ENCODE measurements at places on chromosomes 2 and 18.

DNA sequence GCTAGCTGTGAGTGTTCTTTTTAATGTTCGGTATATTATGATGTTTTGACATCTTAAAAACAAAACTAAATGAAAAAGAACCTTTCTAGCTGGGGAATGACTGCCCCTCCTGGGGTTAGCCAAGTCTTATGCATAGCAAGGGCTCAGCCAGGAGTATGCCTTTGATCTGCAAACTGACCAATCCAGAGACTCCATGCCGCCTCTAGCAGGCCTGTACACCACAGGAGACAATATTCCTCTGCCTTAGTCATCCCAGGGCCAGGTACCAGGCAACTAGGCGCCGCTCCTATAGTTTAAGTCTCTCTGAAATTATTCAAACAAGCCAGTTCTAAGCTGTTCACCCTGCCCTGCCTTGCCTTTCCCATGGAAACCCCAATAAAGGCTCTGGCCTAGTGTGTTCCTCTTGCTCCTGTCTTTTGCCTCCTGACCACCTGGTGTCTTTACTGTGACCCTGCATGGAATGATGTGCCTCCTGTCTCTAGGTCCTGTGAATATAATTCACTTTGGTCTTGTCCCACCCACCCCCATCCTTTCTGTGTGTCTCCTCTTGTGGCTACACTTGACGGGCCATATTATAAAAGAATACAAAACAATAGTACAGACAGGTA, 52.0 kb upstream of the CHN1 start:
- no peak for DNase-seq

GRCh38 chr2:183505911-183506310, 381.7 kb downstream of the NUP35 start:
- no peak for DNase-seq

DNA sequence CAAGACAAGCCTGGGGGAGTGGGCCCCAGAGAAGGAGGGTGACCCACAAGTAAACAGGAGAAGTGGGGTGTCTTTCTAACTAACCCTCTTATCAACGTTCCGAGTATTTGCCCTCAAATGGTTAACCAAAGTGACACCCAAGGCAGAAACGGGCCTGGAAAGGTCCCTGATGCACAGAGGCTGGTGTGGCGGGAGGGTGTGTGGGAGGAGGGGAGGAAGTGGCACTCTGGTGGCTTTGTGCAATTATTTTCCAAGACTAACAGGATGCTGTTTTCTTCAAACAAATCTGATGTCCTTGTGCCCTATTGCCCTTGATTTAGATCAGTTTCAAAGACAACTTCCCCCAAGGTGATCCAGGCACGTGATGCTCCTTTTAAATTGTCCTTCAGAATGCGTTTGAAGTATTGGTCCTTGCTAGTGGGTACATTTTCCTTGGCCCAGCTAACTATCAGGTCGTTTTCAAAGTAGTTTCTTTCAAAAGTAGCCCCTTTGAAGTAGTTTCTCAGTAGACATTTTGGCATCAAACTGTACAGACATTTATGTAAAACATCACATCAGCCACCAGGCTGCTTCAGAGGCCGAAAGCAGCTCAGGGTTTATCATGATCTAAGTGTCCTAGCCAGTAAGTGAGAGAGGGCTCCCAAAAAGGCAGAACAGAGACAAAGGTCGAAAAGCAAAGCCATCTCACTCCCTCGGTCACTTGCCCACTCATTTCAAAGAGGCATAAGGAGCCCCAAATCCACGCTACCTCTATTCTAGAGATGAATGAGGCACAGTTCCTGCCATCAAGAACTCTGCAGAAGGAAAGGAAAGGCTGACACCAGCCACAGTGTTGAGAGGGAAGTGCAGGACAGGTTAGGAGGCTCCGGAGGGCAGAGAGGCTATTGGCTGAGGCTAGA, 371.1 kb upstream of the ID2 start:
- no peak for DNase-seq

DNA sequence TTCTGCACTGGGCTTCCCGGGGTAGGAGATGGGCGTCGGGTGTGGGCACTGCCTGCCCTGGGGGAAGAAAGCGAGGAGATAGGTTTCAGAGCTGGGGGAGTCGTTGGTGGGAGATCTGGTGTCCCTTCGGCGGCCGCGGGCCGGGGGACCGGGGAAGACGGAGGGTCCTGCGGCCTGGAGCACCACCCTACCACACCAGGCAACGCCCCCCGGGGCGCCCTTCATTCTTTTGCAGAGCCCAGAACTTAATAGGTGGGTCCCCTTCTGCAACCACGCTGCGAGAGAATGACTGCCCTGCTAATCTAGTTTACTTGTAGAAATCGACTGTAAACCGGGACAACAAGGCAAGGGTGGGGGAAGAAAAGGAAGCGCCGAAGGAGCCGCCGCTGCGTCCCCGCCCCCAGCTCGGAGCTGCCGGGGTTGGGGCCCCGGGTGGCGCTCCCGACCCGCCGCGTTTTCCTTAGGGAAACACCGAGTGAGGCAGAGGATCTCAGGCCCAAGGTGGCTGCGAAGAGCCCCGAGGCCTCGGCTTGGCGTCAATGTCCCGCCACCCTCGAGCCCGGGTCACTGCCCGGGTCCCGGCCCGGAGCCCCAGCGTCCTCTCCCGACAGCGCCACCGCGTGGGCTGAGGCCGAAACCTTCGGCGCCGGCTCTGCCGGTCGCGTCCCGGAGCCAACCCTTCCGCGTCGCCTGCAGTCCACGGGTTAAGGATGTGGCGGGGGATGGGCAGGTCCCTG, 5.4 kb upstream of the SATB2 start:
- peak; percentile 87 for DNase-seq

GRCh38 chr2:112630268-112630667, 15.5 kb upstream of the SLC20A1 start:
- no peak for DNase-seq

- no peak for DNase-seq
Measured at GRCh38 chr18:10413722-10414121, 40.7 kb upstream of the APCDD1 start.

- peak; percentile 23 for DNase-seq
Measured at GRCh38 chr2:32425719-32426141, 68.9 kb downstream of the BIRC6 start.

DNA sequence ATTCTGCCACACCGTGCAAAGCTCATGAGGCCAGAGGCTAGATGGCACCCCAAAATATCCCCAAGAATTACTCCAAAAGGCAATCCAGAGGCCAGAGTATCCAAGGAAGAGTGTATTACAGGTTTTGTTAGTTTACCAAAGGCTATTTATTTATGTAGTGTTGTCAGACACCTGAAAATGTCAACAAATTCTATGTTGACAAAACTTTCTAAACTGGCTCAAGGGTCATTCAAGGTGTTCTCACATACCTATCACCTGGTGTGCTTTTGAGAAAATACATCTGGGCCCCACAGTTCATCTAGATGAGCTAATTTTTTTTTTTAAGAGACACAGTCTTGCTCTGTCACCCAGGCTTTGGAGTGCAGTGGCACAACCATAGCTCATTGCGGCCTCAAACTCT, 12.4 kb upstream of the DTNB start:
- DNase-seq: no peak

DNA sequence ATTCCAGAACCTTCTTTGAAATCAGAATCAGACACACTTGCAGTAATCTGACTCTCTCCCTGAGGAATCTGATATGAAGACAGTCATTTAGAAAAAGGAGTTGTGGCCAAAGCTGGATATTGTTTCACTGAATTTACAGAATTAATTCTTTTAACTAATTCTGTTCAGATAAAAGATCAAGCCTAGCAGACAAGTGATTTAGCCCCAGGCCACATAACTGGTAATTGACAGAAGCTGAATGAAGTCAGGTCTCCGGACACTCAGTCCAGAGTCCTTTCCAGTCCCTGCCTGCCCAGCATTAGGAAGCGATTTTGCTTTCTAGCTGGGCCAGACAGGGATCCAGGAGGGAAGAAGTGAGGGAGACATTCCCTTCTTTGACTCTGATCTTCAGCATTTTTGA, 110.7 kb upstream of the AQP4 start:
- no peak for DNase-seq

DNA sequence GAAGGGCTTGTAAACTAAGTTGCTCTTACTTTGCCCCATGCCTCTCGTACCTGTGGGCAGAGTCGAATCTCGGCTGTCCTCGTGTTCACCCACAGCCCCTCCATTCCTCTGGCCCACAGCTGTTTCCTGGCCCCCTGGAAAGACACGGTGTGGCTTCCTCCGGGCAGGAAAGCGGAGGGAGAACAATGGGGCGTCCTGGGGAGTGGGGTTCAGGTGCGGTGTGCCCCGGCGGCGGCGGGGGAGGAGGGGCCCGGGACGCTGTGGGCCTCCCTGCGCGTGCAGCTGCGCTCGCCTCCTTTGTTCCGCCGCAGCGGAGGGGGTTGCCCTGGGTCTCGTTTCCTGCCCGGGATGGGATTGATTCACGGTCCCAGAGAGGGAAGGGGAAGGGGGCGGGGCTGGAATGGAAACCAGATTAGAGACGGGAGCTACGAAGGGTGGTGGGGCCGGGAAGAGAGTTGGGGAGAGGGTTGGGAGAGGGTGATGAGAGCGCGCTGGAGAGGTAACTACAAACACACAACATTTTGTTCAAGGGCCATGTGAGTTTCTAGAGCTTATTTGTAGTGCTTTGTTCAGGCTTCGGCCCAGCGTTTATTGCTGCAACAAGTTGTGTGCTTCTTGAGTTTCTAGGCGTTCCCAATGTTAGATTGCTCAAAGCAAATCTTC, 796 bp downstream of the MYO1B start:
- peak; percentile 72 for DNase-seq

- DNase-seq: no peak
Measured at GRCh38 chr2:42361728-42362283, 789 bp upstream of the COX7A2L start.

DNA sequence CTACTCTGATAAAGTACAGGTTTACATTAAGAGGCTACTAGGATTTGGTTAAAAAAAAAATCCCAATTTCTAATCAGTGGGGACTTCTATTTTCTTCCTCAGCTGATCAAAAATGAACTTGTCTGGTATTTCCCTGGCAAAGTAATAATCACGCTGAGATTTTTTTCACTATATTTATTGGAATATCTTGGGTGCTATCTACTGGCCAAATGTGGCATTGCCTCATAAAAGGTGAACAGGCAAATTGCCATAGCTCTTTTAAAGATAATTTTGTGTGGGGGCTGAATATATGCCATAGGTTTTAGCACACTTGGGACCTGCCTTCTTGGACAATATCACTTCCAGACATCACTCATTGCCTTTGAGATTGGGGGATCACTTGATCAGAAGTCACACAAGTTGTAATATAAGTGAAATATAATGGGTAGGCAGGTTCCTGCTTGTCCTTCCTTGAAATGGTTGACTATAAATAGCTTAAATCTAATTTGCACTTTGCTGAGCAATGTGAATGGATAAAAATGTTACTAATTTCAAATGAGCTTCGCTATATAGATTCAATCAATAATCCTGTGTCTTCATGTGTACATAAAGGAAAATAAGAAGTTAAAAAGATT, 7.0 kb upstream of the NXPH2 start:
- peak; percentile 57 for DNase-seq

DNA sequence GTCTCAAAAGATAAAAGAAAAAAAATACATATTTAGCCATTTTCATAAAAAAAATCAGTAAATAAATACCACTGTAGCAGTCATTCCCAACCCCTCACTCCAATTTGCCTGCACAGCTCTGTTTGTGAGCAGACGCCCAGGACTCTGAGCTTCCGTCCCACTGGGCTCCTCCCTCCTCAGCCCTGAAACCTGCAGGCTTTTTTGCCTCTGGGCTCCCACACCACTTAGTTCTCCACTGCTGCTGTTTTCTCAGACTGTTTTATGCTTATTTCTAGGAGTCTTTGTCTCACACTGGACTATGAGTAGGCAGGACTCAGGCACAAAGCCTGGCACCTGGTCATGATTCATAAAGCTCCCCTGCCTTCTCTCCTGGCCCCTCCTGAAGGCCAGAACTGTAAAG, 6.1 kb upstream of the CXCR1 start:
- no peak for DNase-seq

- DNase-seq: no peak
Measured at GRCh38 chr18:74140582-74140981, 7.1 kb downstream of the FBXO15 start.

- no peak for DNase-seq
Measured at GRCh38 chr2:126966601-126967000, 67.9 kb downstream of the TEX51 start.

DNA sequence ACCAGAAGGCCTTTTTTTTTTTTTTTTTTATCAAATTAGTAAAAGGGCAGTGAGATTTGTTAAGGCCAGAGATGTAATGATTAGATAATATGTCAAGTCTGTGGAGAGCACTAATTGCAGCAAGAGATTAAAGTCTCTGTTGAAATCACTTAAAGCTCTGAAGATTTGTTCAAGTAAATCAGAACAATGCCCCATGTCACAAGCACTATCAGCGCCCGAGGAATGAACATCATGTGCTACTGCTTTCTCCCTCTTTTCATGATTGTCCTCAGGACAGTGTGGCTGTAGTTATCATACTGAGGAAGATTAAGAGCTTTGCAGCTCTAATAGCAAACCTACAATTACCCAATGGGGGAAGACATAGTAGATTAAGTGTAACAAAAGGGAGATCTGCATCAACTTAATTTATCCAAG, 71.1 kb downstream of the TDRD15 start:
- no peak for DNase-seq

DNA sequence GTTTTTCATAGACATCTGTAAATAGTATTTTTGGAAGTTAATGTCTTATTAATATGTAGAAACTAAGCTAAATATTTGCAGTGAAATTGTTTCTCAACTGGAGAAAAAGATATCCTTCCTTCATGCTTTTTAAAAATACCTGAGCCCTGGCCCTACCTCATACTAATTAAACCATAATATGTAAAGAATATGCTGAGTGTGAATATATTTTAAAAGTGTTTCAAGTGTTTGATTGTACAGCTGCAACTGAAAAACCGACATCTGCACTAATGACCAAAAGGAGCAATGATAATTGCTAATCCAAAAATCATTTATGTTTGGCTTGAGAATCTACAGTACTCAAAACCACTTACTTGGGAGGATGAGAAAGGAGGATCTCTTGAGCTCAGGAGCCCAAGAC, 156.7 kb downstream of the MBD5 start:
- DNase-seq: no peak

- no peak for DNase-seq
Measured at GRCh38 chr2:28445448-28446258, 50.2 kb upstream of the PLB1 start.

- DNase-seq: peak; percentile 84
Measured at GRCh38 chr2:160984426-160985077, 175.7 kb upstream of the TANK start.

GRCh38 chr2:23280401-23280800, 104.6 kb upstream of the KLHL29 start:
- DNase-seq: no peak

DNA sequence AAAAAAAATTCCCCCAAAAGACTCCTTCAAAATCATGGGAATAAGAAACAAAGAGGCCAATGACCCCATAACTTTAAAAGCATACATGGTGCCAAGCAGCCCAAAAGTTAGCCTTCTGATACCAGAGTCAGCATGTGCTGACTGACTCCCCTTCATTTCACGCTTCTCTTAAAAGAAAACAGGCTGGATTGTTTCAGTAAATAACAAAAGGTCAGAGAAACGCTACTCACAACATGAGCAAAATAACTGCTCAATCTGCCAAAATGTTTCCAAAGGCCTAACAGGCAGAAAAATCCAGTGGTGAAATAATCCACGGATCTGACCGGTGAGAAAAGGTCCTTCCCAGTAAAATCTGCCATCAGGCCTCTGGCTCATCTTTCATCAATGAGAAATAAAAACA, 71.6 kb downstream of the BCL2 start:
- no peak for DNase-seq

- DNase-seq: peak; percentile 61
Measured at GRCh38 chr2:187453078-187453641, 5.1 kb upstream of the CALCRL start.

All from cardiac muscle cell (in vitro differentiated cells and primary cell).